ENCODE measurements at places on chromosomes 1 and 21.

GRCh38 chr1:231091831-231092301 lies 51.8 kb upstream of the FAM89A start:
- no peak for DNase-seq

GRCh38 chr1:44413740-44414139 lies 8.7 kb downstream of the RNF220 start:
- no peak for DNase-seq

DNA sequence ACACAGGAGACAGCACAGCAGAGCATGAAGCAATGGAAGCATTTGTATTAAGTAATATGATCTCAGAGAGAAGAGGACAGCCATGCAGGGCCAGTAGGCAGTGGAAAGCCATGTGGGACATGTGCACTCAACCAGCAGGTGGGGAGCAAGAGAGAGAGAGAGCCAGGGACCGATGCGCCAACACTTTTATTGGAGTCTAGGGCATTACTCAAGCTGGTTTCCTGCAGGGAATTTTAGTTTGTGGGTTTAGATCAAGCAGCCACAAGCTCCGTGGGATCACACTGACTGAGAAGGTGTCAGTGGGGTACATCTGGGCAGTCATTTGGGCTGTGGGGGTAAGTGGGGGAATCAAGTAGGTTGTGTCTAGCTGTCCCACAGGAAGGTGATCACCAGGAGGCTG lies 137.1 kb downstream of the PCBP3 start:
- no peak for DNase-seq

DNA sequence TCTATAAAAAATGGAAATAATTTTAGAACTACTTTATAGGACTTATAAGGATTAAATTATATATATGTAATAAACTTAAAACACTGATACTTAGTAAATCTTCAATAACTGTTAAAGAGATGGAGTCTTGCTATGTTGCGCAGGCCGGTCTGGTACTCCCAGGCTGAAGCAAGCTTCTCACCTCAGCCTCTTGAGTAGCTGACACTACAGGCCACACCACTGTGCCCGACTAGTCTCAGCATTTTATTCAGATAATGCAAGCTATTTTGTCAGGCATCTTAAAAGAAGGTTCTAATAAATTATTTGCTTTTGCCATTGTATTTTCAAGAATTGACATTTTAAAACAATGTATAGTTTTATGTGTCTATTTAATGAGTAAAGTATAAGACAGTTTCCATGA lies 20.8 kb downstream of the CNST start:
- DNase-seq: no peak

DNA sequence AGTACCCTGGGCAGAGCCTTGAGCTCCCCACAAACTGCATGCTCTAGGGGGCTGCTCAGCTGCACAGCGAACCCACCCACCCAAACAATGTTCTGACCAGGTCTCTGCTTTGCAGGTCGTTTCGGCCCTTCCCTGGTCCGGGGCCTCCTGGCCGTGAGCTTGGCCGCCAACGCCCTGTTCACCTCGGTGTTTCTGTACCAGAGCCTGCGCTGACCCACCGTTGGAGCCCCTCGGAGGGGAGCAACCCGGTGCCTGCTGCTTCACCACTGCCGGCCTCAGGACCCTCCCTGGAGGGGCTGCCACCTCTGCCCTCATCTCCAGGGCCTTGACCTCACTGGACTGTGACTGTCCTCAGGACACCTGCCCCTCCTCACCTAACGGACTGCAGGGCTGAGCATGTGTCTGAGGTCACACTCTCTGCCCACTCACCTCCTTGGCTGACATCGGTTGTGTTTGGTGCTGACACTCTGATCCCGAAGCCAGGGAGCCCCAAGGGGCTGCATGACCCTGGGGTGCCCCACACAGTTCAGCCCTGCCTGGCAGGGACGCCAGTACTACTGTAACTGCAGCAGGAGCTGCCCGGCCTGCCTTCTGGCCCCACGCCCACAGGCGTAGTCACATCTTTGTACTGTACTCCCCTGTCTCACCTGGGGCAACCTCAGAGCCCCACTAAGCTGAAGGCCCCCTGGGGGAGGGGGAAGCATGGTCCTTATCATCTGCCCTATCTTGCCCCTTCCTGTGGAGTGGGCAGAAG lies 24.3 kb downstream of the TMEM201 start:
- no peak for DNase-seq

- no peak for DNase-seq
These were observed 258.2 kb upstream of the C1orf105 start for GRCh38 chr1:172162236-172162635.

DNA sequence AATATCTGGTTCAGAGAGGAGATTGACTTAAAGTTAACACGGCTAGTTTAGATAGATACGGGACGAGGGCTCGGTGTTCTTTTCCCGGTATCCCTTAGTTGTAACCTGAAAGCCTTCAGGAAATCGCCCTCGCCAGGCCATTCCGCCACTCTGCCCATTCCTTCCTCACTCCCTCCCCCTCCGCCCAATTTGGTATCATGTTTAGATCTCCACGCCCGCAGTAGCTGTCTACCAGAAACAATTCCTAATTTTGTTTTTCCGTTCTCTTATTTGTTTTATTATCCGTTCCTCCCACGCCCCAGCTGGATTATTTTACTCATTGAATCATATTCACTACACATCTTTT lies 685 bp upstream of the VAMP4 start:
- no peak for DNase-seq

GRCh38 chr1:28091043-28091781 lies 2.8 kb upstream of the EYA3 start:
- peak; percentile 48 for DNase-seq

DNA sequence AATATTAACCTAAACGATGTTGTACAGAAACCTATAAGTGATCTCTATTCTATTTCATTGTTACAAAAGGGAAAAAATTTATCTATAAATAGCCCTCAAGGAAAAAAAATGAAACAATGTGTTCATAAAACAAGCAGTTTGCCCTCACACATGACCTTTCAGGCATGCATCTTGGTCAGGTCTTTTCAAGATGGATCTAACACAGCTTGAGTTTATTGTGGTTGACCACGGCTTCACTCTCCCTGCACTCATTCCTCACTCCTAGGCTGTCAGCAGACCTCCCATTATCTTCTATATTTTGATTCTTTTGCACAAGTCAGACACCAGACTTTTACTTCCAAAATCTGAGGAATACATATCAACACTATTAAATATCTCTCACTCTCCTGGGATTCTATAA lies 544.3 kb downstream of the KCNT2 start:
- DNase-seq: no peak

DNA sequence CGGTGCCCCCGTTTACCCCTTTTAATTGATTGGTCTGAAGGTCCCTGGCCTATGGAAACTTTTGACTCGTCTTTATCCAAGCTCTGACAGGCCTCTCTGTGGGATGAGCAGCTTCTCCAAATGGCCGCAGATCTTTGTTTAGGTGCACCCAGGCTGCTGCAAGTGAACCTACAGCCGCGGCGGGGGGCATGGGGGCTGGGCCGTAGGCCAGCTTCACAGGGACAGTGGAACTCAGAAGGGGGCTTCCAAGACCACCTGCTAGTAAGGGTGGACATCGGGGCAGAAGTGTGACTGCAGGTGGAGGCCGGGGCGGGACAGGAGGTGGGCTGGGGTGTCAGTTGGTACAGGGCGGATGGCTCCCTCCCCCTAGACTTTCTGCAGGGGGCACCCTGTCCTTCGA lies 257.5 kb downstream of the SIPA1L2 start:
- no peak for DNase-seq

GRCh38 chr1:54787604-54788003 lies 13.5 kb downstream of the TTC22 start:
- DNase-seq: no peak

DNA sequence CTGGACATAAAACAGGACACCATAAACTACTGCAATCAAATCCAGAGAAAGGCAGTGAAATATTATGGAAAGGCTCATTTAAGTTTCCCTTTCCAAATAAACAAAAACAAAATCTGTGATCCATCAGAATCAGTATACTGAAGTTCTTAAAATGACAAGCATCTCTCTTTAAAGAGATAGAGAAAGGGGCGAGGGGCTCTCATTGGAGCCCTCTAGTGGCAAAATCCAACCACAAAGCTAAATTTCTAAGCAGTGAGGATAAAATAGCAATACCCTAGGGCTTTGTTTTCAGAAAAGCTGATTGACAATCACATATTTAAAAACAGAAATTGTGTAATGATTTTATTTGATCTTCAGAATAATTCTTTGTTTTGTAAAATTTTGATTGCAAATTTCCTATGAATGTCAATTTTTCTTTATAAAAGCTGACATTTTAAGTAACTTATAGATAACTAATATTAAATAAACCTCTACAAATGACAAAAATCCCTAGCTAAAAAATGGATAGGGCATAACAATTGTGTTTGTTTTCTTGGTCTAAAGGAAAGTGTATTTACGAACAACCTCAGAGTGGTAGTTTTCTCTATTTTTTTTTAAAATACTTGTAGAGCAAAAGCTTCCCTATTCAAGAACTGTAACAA lies 138.2 kb downstream of the COL24A1 start:
- DNase-seq: no peak

- no peak for DNase-seq
These were observed 20.4 kb upstream of the UBXN10 start for GRCh38 chr1:20165522-20165951.

- DNase-seq: peak; percentile 27
These were observed 51.4 kb downstream of the KIF21B start for GRCh38 chr1:200971955-200972711.

DNA sequence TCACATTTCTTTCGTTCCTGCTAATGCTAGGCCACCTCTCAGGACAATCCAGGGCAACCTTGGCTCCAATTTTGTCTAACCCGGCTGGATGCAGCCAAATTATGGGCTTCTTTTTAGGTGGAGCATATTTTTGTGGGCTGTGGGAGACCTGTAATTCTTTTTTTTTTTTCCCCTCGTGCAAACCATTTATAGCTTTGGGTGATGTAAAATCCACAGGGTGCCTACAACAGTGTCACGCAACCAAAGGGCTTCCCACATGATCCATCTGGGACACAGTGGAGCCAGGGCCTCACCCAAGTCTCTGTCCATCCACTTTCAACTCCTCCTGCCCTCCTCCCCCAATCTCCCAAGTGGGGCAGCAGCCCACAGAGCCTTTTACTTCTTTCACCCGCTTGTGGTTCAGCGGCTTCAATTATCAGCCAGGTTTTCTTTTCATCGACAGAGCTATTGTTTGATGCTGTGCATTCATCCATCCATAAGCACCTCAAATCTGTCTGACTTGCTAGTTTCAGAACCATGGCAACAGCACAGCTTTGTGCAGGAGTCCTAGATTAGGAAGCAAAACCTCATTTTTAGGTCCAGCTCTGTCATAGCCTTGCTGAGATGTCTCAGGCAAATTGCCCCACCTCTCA lies 10.0 kb upstream of the OVAAL start:
- no peak for DNase-seq

GRCh38 chr1:111204983-111205713 lies 4.7 kb upstream of the DENND2D start:
- no peak for DNase-seq

GRCh38 chr1:219880765-219881457 lies 47.4 kb downstream of the SLC30A10 start:
- DNase-seq: no peak

GRCh38 chr1:160682983-160683865 lies 28.4 kb downstream of the CD48 start:
- no peak for DNase-seq

DNA sequence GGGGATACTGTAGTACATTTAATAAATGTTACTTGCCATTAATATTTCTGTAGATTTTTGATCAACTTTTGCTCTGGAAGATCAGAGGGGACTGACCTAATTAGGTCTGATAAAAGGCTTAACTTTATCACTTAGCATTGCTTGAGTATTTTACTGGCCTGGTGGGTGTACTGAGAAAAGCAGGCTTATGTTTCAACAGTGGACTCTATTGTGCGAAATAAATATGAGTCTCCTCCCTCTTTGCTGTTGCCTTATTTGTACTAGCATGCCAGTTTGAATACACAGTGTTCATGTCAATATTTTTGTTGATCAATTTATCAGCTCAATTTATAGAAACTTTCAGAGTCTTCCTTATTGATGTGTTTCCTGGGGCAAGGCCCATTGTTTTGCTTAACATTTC lies 49.1 kb downstream of the EBNA1BP2 start:
- DNase-seq: no peak

DNA sequence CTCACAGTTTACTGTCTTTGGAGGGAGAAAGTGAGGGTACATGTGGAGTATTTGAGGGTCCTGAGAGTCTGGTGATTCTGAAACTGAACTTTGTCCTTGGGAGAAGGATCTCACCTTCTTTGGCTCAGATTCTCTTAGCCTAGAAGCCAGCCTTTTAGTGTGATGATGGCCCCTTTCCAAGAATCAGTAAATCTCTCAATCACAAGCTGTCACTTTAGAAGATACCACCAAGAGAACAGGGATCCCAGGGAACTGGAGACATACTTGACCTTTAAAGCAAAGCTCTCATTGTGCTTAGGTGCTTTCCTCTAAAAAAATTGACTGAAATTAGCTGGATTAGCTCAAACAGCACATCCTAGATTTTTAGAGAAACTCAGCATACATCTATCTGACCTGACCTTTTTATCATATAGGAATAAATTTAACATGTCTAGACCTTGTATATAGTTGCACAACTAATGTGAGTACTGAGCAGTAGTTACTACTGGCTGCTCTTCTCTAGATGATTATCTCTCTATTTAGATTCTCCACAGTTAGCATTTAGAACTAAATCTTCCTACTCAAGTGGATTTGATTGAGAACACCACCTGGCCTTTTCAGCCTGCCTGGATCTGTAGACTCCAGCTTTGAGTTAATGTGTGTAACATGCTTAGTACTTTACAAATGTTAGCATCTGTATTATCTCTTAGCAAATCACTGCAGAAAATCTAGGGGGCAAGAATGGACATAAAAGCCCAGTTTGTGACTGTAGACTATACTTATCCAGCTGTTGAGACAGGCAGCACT lies 157.7 kb downstream of the MAST2 start:
- no peak for DNase-seq

DNA sequence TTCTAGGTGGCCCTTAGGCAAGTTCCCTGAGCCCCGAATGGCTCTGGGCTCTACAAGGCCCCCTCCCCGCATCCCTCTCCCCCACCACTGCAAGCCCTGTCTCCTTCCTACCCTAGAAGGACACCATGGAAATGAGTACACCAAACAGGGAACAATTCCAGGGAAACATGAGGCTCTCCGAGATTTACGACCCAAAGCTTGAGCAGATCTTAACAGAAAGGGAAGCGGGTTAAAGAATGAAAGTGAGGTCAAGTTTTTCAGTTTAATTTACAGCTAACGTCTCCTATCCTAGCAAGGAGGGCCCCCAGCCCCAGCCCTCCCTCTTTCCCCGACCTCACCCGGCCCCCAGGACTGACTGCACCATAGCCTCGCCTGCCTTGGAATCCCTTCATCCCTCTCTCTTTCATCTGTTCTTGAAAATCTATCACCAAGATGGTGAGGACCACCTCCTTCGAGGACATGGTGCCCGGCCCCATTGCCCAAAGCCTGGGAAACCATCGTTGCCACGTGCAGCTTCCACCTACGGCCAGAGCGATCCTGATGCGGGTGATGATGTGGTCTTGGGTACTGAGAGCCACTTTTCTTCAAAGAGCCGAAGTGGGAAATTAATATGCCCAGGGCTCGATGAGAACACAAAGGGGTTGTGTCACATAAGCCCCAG lies 30.5 kb downstream of the SIM2 start:
- DNase-seq: no peak
